ENCODE measurements at places on chromosomes 16 and 17. TPM values are rescaled to one million over a fixed set of nuclear protein-coding genes. Genes with fewer than 3 reads are reported as not detected.
A peak's percentile ranks its signal among the peaks of the same experiment; 100 is the strongest.

MRM3 gene
- 31.9 TPM for total RNA-seq

REXO5 gene
- 3.5 TPM for total RNA-seq

TMEM88 gene
- 41.6 TPM for total RNA-seq

ZNF594 gene
- 8.4 TPM for total RNA-seq

SLC16A6 gene
- 0.27 TPM for total RNA-seq

ZNF213 gene
- 22.3 TPM for total RNA-seq

SLC35G6 gene
- not detected for total RNA-seq

HOXB8 gene
- total RNA-seq: 3.9 TPM

AP1G1 gene
- 66.2 TPM for total RNA-seq

TLK2 gene
- 54.9 TPM for total RNA-seq

FKBP10 gene
- total RNA-seq: 40.0 TPM

SCGB1C2 gene
- total RNA-seq: not detected

LLGL2 gene
- total RNA-seq: 5.8 TPM

CLUH gene
- 42.6 TPM for total RNA-seq

HBA2 gene
- 57.7 TPM for total RNA-seq

DNA sequence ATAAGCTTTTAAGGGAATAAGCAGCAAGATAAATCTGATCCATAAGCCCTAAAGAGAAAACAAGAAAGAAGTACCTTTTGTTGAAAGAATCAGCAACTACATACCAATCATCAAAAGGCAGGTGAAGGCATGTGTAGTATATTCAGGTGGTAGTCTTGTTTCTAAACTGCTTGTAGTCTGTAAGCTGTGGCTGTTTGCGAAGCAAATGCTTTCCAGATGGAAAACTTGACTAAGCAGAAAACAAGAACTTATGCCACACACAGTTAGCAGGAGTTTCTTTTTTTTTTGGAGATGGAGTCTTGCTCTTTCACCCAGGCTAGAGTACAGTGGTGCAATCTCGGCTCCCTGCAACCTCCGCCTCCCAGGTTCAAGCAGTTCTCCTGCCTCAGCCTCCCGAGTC, 5.7 kb downstream of the CBX1 start:
- no peak for ATAC-seq

GRCh38 chr17:35612924-35613521, 25.9 kb downstream of the AP2B1 start:
- no peak for ATAC-seq

DNA sequence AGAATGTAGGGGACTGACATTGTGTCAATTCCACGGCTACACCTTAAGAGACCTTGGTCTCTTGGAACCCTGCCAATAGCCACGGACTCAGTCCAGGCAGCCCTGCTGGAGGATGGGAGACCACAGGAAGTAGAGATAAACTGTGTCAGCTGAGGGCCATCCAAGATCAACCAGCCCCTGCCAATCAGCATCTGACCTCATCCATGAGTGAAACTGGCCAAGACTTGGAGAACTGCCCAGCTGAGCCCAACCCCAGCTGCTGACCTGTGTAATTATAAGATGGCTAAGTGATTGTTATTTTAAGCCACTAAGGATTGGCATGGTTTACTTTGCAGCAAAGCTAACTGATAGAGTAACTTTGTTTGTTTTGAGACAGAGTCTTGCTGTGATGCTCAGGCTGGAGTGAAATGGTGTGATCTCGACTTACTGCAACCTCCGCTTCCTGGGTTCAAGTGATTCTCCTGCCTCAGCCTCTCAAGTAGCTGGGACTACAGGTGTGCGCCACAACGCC, 13.3 kb upstream of the YWHAE start:
- ATAC-seq: peak; percentile 41

DNA sequence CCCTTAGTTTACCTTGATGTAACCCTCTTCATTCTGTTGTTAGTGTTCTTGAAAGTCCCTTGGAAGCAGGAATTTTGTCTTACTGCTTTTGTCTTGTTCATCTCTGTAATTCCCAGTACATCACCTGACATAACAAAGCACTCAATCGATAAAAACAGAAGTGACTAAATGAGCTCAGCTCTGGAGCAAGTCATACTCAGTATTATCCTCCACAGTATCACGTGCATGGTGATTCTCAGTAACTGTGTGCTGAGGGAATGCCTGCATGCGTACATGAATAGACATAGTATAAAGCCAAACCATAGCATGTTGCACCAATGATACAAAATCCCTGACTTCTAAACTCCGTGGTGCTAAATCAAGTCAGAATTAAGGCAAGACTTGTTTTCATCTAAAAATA, 7.2 kb downstream of the KRT38 start:
- ATAC-seq: no peak

GRCh38 chr16:276426-277077, 808 bp upstream of the RGS11 start:
- ATAC-seq: no peak

- peak; percentile 19 for ATAC-seq
Measured at GRCh38 chr17:31373150-31374093, 18.1 kb upstream of the RAB11FIP4 start.

- peak; percentile 75 for ATAC-seq
Measured at GRCh38 chr16:89442990-89443726, 47.2 kb downstream of the ANKRD11 start.

- no peak for ATAC-seq
Measured at GRCh38 chr16:3590736-3591435, 13.7 kb upstream of the NLRC3 start.

DNA sequence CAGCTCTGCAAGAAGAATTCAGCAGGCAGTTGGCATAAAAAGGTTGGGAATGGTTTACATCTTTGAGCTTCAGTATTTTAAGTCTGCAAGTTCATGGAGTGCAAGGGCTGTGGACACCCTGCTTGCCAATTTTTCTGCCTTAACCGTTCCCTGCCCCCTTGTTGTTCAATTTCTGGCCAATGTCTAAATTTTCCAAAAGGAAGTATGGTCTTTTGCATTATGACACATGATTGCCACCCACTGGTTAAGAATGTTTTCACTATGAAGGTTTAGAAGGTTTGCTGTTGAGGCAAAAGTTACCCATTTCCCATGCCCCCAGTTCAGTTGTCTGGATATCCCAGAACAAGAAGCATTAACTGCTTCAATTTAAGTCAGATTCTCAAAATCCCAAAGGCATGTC, 441.9 kb downstream of the CDH13 start:
- no peak for ATAC-seq

DNA sequence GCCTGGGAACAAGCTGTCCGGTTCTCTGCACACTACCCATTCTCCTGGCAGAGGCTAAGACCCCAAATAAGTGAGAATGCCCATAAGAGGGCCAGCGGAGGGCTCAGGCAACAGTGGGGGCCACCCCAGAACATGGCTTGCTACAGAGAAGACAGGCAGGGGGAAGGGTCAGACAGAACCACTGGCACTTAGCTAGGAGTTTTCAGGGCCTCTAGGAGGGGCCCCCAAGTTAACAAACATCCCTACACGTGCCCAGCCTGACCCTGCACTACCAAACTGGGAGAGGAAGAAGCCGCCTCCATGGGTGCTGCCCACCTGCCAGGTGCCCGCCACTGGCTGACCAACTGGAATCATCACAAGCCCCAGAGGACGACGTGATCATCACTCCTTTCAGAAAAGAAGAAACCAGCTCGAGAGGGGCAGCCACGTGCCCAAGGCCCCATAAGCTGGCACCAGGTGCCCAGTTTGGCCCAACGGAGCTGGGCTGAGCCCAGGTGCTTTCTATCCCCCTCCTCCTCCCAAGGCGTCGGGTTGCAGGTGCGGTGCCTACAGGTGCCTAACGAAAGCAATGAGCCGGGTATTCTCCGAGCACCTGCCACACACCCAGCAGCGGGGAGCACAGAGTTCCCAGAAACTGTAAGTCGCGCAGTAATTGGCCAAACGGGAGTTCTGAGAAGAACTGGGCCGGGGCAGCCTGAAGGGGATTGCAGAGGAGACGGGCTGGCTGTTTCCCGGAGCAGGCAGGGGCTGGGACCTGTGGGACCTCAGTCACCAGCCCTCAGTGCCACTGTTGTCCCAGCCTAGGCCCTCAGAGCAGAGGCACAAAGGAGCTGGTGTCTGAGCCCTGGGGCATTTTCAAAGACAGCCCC, 13.2 kb downstream of the RPH3AL start:
- no peak for ATAC-seq

- ATAC-seq: peak; percentile 60
Measured at GRCh38 chr16:471353-472198, 46.1 kb downstream of the RAB11FIP3 start.

DNA sequence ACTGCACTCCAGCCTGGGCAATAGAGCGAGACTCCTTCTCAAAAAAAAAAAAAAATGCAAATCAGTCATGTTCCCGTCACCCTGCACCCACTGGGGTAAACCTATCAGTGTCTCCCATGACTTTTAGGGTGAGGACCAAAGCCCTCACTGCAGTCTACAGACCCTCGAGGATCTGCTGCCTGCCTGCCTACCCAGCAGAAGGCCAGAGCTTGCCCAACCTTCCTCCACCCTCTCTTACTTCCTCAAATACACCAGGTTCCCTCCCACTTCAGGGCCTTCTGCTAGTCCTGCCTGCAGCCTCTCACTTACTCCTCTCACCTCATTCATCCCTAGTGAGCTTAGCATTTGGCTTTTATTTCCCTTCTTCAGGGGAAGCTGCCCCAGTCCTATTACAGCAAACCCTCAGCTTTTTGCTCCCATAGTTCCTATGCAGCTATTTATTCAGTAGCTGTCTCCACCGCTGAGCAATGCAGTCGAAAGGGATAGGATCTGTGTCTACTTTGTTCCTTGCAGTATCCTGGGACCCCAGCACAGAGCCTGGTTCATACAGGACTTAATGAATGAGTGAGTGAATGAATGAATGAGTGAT, 17.8 kb upstream of the TOB1 start:
- ATAC-seq: no peak

DNA sequence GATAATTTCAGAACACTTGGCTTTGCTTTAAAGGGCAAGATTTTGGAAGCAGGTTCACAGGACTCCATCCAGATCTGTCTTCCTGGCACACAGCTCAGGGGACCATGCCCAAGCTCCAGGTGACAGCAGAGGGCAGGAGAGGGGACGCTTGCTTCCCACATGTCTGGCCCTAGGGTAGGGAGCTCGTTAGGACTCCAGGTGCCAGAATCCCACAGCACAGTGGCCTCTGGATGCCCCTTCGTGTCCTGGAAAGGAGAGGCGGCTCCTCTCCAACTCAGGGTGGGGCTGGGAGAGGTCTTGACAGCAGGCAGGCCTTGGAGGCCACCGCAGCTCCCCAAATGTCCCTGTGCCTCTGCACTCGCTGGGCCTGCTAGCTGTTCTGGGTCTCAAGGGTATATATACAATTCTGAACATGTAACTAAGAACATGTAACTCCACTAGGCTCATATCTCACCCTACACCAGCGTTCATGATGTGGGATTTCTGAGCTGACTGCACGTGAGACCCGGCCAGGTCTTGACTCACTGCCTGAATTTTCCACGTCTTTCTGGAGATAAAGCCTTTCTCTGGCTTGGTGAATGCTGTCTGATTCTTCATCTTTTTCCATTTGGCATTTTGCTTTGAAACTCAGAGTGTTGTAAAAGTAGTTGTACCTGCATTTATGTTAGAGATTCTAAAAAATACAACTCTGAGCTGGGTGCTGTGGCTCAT, 52.8 kb downstream of the MARCHF10 start:
- ATAC-seq: peak; percentile 19

DNA sequence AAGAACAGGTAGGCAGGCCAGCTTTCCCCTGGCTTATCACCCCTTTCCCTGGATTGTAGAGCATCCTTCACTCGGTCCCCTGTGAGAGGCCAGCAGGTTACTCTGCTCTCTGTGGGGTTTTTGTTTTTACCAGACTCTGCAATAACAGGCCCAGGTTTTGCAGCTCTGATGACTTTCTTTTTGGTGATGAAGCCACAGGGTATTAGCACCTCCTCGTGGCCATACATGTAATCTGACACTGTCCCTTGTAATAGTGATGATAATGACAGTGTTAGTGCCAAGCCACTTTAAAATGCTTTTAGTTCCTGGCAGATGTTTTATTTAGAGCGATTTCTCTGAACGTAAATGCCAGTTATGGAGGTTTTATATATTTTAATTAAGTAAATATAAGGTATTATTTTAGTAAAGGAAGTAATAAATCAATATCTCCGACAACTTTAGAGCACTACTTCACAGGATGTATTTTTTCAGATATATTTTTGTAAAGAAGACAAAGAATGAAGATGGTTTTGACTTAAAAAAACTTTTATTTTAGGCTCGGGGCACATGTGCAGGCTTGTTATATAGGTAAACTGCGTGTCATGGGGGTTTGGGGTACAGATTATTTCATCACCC, 38.0 kb upstream of the CPHXL start:
- peak; percentile 87 for ATAC-seq

- no peak for ATAC-seq
Measured at GRCh38 chr17:63150490-63150889, 184.5 kb downstream of the TANC2 start.

DNA sequence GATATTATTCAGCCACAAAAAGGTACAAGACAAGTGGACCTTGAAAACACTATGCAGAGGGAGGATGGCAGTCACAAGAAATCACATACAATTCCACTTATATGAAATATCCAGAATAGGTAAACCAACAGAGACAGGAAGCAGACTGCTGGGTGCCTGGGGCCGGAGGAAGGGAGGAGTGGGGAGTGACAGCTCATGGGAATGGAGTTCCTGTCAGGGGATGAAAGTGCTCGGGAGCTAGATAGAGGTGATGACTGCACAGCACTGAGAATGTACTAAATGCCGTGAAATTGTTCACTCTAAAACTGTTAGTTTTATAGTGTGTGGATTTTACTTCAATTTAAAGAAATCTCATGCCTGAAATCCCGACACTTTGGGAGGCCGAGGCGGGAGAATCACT, 74.2 kb upstream of the MED9 start:
- ATAC-seq: no peak

DNA sequence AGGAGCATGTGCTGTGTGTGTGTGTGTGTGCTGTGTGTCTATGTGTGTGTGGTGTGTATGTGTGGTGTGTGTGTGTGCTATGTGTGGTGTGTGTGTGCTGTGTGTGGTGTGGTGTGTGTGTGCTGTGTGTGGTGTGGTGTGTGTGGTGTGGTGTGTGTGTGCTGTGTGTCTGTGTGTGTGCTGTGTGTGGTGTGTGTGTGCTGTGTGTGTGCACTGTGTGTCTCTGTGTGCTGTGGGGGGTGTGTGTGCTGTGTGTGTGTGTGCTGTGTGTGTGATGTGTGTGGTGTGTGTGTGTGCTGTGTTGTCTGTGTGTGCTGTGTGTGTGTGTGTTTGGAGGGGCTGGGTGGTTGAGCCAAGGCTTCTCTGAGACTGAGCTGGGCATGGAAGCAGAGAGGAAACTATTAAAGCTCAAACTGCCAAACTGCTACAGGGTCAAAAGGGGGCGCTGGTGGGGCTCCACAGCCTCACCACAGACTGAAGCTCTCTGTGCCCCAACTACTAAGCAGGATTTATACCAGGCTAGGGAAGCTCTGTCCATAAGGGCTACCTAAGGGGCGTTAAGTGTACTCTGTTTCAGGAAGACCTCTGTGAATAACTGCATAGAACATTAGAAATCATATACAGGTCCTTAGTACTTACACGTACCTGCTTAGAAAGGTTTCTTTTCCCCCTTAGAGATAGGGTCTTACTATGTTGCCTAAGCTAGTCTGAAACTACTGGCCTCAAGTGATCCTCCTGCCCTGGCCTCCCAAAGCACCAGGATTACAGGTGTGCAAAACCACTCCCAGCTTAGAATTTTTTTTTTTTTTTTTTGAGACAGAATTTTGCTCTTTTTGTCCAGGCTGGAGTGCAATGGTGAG, 27.8 kb upstream of the GHDC start:
- ATAC-seq: no peak

DNA sequence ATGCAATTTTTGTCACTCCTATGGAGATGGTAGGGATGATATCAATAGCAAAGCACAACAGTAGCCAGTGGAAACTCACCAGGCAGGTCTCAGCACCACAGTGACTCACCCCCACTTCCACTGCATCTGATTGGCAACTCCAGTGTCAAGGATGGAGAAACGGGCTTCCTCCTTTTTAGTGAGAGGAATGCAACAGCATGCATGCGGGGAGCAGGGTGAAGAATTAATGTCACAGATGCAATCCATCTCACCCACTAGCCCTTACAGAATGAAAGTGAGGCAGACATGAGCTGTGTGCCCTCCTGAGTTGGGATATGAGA, 467.0 kb upstream of the C16orf82 start:
- no peak for ATAC-seq

Data from gastroesophageal sphincter (tissue), 4 donors.